ENCODE measurements at places on chromosomes 1 and 21.
A peak's percentile ranks its signal among the peaks of the same experiment; 100 is the strongest.

DNA sequence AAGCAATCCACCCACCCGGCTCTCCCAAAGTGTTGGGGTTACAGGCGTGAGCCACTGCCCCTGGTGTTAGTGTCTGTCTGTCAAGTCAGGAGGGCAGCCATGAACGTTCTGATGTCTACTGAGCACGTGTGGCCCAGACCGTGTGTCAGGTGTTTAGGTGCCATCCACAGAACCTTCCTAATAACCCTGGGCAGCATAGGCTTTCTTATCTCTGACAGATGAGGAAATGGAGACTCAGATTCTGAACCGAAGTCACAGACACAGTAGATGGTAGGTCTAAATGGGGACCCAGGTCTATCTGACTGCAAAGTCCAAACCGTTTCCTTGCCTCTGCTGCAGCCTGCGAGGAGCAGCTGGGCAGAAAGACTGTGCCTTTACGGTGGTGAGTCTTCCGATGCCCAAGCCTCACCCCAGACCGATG, 622 bp upstream of the IL6R start:
- no peak for DNase-seq

DNA sequence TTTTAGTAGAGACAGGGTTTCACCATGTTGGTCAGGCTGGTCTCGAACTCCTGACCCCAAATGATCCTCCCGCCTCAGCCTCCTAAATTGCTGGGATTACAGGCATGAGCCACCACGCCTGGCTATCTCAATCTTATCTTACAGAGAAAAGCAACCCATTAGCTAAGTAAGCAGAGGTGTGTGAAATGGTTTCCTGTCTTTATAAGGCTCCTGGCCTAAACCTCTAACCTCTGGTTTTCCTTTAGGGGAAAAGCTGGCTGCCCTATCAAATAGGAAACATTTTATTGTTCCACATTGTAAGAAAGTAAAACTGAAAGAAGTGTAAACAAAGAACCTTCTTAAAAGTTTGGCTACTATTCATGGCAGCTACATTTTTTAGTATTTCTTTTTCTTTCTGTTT, 78.3 kb upstream of the MORC3 start:
- no peak for DNase-seq

GRCh38 chr1:210397252-210397651, 68.5 kb downstream of the HHAT start:
- no peak for DNase-seq

DNA sequence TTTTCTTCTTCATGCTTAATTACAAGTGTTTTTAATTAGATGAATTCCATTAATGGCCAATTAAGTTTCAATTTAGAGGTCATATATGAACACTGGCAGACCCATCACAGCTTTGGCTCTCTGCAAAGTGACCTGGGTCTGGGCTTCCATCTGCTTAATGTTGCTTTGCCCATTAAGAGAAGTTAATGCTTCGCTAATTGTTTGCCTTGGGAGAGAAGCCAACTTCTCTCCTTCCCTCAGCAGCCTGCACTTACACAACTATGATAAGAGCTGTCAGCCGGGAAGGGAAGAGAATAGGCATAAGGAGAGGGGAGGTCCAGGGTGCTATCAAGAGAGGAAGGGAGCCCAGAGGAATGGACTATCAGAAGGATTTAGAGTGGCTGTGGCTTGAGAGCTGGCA, 29.0 kb upstream of the CCDC190 start:
- DNase-seq: no peak

DNA sequence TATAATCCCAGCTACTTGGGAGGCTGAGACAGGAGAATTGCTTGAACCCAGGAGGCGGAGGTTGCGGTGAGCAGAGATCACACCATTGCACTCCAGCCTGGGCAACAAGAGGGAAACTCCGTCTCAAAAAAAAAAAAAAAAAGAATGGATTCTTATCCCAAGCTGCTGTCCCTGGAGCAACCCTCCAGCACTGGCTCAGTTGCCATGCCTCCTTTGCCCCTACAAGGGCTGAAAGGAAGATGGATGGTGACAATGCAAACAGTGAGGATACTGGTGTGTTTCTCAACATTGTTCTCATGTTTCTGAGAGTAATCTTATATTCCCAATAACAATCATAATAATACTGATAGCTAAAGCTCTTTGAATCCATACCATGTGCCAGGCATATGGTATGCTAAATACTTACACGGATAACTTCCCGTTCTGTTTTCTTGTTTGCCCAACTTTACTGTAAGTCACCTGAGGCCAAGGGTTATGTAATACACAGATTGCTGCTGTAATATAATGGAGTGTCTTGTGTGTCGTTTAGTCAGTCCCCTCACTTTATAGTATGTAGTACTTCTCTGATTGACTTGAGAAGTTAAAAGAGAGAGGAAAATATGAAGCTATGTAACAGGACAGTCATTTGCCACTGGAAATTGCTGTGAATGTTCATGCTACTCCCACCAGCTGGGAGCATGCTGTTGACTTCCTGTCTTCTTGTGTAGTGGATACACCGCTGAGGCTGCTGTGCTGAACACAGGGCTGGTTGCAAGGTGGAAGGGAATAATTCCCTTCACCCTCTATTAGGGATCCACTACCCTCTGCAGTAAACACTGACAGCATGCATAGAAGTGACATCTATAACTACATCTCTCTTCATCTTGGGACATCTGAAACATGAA, 153.6 kb downstream of the CNIH3 start:
- no peak for DNase-seq

DNA sequence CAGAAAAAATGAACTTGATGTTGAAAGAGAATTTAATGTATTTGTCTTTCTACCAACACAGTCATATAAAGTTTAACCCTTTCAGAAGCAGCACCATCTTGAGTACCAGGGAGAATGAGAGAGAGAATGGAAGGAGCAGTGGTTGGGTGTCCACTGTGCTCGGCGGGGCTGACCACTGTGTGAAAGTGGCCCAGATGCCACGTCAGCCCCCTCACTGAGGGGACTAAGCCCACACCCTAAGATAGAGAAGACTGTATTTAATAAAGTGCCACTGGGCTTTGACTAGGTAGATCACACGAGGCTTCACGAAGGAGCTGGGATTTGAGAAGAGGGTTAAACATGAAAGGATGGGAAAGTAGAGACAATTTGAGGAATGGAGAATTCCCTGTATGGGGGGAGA, 31.2 kb downstream of the BATF3 start:
- no peak for DNase-seq

DNA sequence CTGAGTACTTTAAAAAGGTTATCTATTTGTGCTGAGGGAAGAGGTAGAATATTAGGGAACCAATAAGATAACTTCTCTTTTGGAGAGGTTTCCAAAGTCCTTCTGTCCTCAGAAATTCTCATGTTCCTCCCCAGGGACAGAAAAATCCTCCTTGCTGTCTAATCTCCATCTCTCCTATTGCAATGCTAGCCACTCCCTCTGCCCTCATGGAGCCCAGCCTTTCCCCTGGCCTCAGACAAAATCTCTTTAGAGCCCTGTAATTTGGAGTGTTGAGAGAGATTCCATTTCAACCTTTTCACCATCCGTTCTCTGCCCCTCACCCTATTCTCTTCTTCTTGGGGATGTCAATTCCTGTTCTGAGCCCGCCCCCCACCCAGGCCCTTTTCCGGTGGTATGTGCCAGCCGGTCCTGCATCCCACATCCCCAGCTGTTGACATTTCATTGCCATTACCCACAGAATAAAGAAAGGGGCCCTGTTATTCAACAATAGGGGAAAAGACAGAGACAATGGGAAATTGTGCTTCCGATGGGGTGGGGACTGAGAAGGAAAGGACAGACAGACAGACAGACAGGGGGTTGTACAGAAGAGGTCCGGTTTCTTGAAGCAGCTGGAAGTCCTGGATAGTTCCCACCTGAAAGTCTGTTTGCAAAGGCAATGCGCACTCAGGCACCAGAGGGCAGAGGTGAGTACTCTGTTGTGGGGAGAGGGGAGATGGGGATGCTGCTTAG, at the start of gene HAPLN2:
Gene HAPLN2, plus strand, starts transcription at position 563 of the 729 bp plus-strand sequence. CDS start 4,076 bp downstream, outside the sequence.
- no peak for DNase-seq

GRCh38 chr21:46163380-46163779, 8.0 kb upstream of the FTCD start:
- no peak for DNase-seq

GRCh38 chr1:223219318-223219635, 76.2 kb upstream of the TLR5 start:
- DNase-seq: no peak

- DNase-seq: no peak
Measured at GRCh38 chr21:31475223-31475622, 131.2 kb upstream of the TIAM1 start.

DNA sequence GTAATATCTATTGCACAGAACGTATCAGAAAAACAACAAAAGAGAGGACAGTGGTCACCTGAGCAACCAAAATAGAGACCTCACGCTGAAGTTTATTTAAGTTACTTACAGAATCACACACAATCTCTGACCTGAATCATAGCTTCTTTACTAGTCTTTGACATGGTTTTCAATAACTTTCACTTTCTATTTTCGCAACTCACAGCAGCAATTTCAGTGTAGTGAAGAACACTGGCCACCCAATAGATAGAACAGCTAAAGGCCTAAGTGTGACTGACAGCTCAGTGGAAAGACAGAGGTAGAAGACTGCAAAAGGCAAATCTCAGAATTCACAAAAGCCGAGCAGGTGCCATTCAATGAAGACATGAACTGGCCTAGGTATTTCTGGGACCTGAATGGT, 435.6 kb upstream of the CHRM3 start:
- no peak for DNase-seq

DNA sequence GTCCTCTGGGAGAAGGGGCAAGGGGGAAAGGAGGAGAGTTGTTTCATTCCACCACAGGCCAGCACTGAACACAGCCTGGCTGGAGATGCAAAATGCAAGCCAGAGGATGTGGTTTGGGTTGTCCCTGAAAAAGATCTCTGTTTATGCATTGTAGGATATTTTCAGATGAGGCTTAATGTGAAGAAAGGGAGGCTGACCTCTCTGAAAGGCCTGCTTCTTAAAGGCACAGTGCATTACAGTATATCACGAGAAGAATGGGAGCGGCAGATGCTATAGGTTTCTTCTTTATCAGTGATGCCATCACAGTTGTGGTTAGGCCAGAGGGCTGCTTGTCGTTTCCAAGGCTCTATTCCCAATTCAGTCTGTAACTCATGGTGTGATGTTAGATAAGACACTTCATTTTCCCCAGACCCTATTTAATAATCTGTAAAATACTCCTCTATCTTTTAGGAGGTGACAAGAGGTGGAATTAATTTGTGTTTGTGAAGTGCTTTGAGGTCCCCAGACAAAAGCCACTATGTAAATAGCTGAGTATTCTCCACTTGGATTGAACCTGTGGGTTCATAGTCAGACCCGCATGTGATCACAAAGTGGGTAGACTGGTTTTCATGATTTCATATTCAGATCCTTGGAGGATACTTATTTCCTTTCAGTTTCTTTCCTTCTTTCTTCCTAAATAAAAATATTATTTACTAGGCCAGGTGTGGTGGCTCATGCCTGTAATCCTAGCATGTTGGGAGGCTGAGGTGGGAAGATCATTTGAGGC, 76.5 kb upstream of the WDR26 start:
- DNase-seq: no peak

DNA sequence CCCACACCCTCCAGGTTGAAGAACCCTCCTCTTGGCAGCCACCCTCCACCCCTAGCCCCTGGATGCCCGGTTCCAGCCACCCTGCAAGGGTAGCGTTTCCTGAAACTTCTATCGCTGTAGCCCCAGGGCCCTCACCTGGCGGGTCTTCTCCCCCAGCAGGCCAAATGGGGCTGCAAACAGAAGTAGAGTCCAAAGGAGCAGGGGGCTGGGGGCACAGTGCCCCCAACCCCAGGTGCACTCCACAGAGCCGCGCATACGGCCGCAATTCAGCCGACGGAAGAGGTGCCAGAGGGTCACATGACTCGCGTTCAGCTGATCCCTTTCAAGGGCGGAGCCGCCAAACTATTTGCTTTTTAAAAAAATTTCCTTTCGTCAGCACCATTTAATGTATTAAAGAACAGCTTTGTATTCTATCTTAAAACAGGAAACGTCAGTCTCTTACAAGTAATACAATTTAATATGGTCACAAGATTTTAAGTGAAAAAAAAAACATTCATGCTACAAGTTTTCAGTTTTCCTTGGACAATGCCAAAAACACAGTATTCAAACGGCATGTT, at the start of gene GLMP:
Gene GLMP, minus strand, starts transcription at position 289 of the 557 bp plus-strand sequence. Its CDS starts 34 bp downstream, at position 255.
- DNase-seq: no peak

- no peak for DNase-seq
Measured at GRCh38 chr1:167723707-167724323, 2.0 kb downstream of the MPZL1 start.

GRCh38 chr1:167563579-167564246, 10.2 kb upstream of the CREG1 start:
- DNase-seq: no peak

GRCh38 chr1:20430355-20431175, 55.4 kb downstream of the CAMK2N1 start:
- peak; percentile 5 for DNase-seq

- DNase-seq: no peak
Measured at GRCh38 chr1:151284013-151284577, 2.0 kb downstream of the ZNF687 start.

DNA sequence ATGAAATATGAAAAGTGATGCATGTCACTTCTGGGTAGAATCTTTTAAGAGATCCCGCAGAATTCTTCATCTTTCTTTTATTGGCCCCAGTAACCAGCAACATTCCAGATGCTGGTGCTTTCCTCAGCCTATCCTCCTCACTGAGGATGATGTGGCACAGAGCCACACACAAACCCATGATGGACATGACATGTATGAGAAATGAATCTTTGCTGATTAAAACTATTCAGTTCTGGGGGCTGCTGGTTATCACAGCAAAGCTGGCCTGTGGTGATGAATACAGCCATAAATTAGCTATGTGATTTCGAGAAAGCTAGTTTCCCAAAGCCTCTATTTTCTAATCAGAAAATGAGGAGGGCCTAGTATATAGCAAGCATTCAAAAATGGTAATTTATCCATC, 8.3 kb upstream of the ERICH3 start:
- no peak for DNase-seq

DNA sequence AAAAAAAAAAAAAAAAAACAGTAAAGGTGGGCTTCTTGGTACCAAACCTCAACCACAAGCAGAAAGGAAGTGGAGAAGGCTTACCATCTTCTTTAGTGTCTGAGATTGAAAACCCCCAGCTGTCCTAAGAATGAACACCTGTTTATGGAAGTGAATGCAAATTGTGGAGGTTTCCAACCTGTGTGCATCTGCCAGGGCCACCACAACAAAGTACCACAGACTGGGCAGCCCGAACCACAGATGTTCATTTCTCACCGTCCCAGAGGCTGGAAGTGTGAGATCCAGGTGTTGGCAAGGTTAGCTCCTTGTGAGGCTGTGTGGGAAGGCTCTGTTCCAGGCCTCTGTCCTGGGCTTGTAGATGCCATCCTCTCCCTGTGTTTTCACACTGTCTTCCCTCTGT, 348.7 kb downstream of the SETD4 start:
- DNase-seq: no peak

- no peak for DNase-seq
Measured at GRCh38 chr1:12028957-12029511, 9.7 kb downstream of the MIIP start.

GRCh38 chr1:23514111-23514679, 16.8 kb downstream of the E2F2 start:
- no peak for DNase-seq

Data from stimulated activated CD4-positive, alpha-beta T cell treated with anti-CD3 and anti-CD28 coated beads, Interleukin-1b, Interleukin-23, amount 100 ng/mL, for 4 hours (primary cell).